ENCODE measurements at places on chromosomes 6 and 20.
A peak's percentile ranks its signal among the peaks of the same experiment; 100 is the strongest.

GRCh38 chr6:80263585-80263984, 157.1 kb downstream of the BCKDHB start:
- no peak for DNase-seq

DNA sequence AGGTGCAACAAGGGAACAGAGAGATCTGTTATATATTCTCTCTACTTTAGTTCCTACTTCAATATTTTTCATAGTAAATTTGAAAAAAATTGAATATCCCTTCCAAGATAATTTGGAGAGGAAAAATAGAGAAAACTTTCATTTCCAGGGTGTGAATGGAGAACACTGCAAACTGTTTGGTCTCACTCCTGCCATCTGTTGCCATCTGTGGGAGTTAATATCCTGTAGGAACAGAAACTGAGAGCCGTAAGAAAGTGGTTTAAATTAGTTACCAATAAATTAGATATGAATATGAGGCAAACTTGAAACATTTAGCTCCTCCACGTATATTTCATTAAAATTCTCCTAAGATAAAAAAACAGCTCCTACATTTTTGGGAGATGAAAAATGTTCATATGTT, 4.2 kb downstream of the ZNF337 start:
- no peak for DNase-seq

DNA sequence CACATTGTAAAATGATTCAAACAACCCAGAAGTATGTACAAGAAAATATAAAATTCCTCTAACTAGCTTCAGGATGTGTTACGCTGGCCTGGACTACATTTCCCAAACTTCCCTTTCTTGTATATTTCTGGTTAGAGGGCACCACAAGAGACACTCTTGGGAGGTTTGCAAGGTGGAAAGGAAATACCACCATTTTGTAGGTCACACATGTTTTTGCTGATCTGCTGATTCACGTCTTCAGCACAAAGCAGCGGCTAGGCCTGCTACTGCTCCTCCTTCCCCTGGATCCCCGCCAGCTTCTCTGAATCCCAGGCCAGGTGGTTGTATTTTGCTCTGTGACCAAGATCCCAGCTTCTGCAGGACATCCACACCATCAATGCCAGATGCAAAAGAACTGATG, 104.2 kb downstream of the AGPAT4 start:
- no peak for DNase-seq

DNA sequence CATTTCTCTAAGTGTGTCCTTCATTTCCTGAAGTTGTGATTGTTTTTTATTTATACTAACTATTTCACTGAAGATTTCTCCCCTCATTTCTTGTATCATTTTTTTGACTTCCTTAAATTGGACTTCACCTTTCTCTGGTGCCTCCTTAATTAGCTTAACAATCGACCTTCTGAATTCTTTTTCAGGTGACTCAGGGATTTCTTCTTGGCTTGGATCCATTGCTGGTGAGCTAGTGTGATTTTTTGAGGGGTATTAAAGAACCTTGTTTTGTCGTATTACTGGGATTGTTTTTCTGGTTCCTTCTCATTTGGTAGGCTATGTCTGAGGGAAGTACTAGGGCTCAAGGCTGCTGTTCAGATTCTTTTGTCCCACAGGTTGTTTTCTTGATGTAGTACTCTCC, 92.8 kb downstream of the ESR1 start:
- no peak for DNase-seq

GRCh38 chr6:157335829-157336228, 12.5 kb upstream of the TMEM242 start:
- DNase-seq, result no peak

- no peak for DNase-seq
These were observed 171.2 kb upstream of the OLIG3 start for GRCh38 chr6:137665342-137665934.

DNA sequence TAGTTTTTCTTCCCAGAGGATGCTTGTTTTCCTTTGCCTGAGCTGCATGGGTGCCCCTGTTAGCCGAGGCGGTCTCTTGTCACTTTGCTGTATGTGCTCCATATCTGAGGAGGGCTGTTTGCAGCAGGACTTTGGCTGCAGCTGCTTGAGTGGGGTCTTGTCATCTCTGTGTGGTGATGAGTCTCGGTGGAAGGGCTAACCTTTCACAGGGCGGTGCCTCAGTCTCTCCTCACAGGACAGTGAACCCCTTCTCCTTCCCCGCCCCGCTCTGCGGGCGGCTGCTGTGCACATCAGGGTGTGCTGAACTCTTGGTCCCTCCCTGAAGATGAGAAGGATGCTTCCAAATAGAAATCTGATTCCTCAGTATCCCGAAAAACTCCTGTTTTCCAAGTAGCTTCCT, 75.1 kb downstream of the SYNJ2 start:
- no peak for DNase-seq

DNA sequence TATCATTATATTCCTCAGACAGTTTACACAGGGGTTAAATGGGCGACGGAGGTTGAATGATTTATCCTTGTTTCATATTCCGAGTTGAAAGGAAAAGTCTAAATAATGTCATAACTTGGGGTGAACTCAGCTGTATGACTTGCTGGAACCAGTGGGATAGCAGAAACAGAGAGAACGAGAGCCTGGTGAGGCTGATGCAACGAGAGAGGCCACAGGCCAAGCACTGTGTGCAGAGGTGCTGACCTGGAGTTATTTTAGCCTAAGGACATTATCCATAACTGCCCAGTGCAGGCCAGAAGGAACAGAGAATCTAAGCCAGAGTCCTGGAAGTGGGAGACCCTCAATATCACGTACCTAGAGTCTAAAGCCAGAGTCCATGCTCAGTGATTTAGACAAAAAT, 394.9 kb downstream of the MAFB start:
- DNase-seq, result no peak

DNA sequence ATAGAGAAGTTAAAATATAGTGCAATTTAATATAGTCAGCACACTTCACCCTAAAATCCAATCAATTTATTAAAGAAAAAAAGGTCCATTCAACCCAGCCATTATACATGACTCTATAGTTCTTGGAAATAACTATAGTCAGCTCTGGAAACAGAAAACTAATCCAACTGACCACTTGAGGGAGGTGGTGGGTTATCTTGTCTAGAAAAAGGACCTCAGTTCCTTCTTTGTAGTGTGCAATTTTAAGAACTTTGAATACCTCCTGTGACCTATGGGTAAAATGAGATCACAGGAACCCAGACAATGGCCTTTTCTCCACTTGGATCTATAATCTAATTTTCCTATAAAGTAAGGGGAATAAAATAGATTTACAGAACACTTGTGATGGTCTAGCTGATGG, 163.6 kb upstream of the CENPW start:
- no peak for DNase-seq

DNA sequence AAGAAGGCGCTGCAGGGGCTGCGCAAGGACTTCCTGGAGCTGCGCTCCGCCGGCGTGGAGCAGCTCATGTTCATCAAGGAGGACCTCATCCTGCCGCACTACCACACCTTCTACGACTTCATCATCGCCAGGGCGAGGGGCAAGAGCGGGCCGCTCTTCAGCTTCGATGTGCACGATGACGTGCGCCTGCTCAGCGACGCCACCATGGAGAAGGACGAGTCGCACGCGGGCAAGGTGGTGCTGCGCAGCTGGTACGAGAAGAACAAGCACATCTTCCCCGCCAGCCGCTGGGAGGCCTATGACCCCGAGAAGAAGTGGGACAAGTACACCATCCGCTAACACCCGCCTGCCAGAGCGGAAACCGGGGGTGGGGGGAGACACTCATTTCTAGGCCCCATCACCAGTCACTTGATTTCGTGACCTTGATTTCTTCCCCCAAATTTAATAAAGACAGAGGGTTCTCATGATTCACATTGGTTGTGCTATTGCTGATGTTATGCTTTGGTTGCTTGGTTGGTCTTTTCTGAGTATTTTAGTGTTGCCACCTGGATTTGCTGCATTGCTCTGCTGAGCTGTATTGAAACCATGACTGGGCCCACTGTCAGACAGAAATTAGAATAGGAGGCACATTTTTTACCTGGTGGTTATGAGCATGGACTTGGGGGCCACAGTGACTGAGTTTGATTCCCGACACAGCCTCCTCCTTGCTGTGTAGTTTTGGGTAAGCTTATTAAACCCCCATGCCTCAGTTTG, 1.5 kb downstream of the FAM50B start:
- DNase-seq, result peak; percentile 26

- DNase-seq, result peak; percentile 10
These were observed 797 bp downstream of the SMIM13 start for GRCh38 chr6:11094411-11094851.

DNA sequence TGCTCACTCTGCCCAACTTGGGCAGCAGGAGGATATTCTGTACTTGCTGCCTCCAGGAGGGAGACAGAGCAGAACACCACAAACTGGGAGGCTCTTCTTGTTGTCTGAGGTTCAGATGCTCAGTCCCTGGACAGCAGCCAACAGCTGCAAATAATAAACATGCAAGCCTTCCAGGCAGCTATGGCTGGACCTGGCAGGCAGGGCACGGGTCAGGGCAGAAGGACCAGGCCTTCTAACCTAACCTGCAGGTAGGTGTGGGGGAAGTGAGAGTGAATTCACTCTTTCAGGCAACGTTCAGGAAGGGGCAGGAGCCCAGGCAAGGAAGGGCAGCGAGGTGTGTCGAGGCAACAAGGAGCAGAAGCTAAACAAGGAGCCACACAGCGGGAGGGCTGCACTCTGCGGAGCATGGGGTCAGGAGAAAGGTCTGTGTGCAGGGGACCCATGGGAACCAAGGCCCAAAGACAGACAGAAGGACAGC, 31.5 kb downstream of the NINL start:
- no peak for DNase-seq

GRCh38 chr6:106847116-106847515, 127.4 kb downstream of the CD24 start:
- no peak for DNase-seq

DNA sequence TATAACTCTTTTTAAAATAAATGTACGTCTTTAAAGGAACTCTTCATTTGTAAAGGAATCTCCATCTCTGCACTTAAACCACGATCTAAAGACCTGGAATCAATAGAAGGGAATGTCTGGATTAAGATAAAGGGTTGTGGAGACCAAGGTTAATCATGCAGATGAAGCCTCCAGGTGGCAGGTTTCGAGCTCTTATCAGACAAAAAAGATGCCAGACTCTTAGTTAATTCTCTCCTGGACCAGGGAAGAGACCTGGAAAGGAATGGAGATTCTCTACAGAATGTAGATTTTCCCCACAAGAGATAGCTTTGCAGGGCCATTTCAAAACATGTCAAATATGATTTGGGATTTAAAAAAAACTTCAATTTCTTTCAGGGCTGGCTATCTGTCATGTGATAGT, 71.5 kb upstream of the SSTR4 start:
- DNase-seq, result no peak

GRCh38 chr20:57505979-57506378, 19.0 kb downstream of the CTCFL start:
- DNase-seq, result no peak

- DNase-seq, result no peak
These were observed 13.2 kb upstream of the CCM2L start for GRCh38 chr20:31996996-31997395.

DNA sequence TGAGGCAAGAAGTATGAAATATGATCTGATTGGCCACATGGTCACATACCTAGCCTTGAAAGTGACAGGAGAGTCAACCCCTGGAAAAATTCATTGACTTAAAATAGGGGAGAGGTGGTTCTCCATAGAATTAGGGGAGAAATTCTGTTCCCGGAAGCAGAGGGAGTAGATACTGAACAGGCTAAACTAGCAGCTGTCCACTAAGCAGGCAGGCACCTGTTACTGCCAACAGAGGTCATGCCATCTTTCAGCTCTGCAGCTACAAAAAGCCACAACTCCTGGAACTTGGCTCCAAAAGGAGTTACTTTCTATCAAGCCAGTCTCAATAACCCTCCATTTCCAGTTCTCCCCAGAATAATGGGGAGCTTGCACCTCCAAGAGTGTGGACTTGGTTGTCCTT, 352.5 kb downstream of the MAFB start:
- no peak for DNase-seq

DNA sequence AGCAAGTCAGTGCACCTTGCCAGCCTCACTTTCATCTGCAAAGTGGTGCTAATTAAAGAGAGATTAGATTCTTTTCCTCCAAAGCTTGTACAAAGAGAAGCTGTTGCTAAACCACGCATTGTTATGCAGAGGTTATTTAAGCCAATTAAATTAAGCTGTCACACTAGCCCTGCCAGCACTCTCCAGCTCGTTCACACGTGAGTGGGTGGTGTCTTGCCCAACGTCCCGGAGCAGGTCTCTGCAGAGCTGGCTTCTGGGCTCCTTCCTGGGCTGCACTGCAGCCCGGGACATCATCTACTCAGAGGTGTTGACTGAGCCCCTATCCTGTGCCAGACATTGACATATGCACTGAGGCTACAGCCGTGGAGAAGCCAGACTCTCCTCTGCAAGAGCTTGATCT, 401.6 kb upstream of the SULF2 start:
- no peak for DNase-seq

DNA sequence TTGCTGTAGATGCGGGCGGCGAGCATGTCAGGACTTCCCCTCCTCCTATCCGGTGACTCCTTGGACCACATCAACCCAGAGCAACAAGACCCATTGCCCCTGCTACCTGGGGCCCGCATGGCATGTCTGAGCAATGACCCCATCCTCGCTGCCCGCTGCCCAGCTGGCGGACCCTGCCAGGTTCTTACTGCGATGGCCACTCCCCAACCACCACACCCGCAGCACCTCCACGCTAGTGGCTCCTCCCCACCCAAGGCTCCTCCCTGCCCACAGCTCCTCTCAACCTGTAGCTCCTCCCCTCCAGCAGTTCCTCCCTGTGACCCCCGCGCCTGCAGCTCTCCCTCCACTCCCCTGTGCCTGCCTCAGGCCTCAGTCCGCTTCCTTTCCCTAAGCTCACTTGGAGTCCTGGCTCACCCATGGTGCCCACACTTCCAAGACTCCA, 17.6 kb upstream of the SERPINB9 start:
- DNase-seq, result no peak

GRCh38 chr20:16381444-16381843, 191.8 kb downstream of the KIF16B start:
- DNase-seq, result no peak

- no peak for DNase-seq
These were observed 82.7 kb downstream of the PFDN4 start for GRCh38 chr20:54290636-54291035.
